Memory B cell (primary cell): ENCODE measurements at places on chromosomes 5 and 9.

GRCh38 chr9:21965401-21965951 lies 28.7 kb downstream of the CDKN2A start:
- peak overlapping the region; percentile 75 for H3K4me3 ChIP-seq
- H3K27ac ChIP-seq, result peak overlapping the region; percentile 53
- H3K36me3 ChIP-seq, result peaks cover 8% of the 10 kb centered on the region

- no peaks in the 10 kb centered on the region for H3K36me3 ChIP-seq
- H3K27me3 ChIP-seq, result peaks cover 3% of the 10 kb centered on the region
- H3K4me1 ChIP-seq, result no peaks in the 10 kb centered on the region
These were observed 149.3 kb downstream of the MELK start for GRCh38 chr9:36721846-36722588.

DNA sequence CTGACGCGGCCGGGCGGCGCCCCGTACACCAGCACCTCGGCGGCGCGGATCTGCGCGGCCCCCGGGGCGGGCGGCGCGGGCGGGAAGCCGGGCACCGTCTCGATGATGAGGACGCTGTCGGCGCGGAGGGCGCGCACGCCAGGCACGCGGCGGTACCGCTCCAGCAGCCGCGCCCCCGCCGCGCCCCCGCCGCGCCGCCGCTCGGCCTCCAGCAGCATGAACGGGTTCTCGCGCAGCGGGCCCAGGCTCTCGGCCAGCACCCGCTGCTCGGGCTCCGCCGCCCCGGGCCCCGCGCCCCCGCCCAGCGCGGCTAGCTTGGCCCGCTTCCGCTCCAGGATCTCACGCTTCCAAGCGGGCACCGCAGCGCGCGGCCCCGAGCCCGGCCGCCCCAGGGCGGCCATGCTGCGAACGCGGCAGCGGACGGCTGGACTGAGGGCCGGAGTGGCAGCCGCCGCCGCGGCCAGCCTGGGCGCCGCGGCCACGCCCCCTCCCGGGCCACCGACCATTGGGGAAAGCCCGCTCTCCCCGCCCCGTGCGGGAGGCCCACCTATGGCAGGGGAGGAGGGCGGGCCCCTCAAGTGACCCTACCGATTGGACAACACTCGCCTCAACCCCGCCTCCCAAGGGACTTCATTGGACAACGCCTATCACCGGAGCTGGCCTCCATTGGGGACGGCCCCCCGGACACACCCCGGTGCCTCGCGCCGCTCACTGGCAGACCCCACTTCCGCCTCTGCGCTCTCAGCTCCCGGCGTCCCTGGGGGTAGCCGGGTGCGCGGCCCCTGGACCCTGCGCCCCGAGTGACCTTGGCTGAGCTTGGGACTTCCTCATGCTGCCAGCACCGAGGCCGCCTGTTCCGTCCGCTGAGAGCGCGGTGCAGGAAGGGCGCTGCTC lies at the start of gene TPRN:
TSS of gene TPRN (minus strand) at position 431 of the 894 bp plus-strand sequence. CDS start at position 401, 30 bp downstream.
- peak within 1 kb of the TSS; percentile 81 for H3K27ac ChIP-seq
- H3K4me3 ChIP-seq, result peak within 1 kb of the TSS; percentile 83
- no peaks in the 10 kb centered on the region for H3K27me3 ChIP-seq
- H3K36me3 ChIP-seq, result no peaks in the 10 kb centered on the region
- H3K4me1 ChIP-seq, result peaks cover 21% of the 10 kb centered on the region
- DNase-seq, result peak; percentile 98

- H3K36me3 ChIP-seq, result peaks cover 2% of the 10 kb centered on the region
- no peak for DNase-seq
- H3K27ac ChIP-seq, result no peak overlapping the region
These were observed 14.5 kb downstream of the SLC6A18 start for GRCh38 chr5:1239505-1240251.

- H3K36me3 ChIP-seq, result peaks cover 1% of the 10 kb centered on the region
- H3K27me3 ChIP-seq, result no peaks in the 10 kb centered on the region
- H3K4me1 ChIP-seq, result peaks cover 43% of the 10 kb centered on the region
- no peak for DNase-seq
- H3K27ac ChIP-seq, result peak overlapping the region; percentile 89
These were observed 55.1 kb downstream of the WHRN start for GRCh38 chr9:114450181-114450580.

DNA sequence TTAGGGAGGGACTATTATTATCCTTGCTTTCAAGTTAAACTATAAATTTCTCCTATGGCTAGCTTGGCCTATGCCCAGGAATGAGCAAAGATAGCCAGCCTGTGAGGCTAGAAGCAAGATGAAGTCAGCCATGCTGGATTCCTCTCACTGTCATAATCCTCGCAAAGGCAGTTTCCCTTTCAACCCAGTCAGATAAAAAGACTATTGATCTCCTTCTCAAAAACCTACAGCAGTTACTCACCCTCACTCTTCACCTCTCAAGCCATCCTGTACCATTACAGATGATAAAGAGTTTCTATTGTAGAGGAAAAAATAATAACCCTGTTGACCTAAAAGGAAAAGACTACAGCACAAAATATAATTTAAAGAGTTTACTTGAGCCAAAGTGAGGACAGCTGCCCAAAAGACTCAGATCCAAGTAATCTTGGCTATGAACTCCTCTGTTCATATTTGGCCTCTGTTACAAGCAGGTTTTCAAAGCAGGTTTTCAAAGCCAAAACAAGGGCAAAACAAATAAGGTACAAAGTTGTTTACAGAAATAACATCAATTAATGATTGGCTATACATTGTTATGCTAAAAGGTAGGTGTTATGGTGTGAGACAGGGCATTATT lies 41.7 kb downstream of the KCNV2 start:
- DNase-seq, result no peak
- H3K27ac ChIP-seq, result no peak overlapping the region
- H3K36me3 ChIP-seq, result peaks cover 28% of the 10 kb centered on the region
- H3K4me1 ChIP-seq, result peaks cover 2% of the 10 kb centered on the region
- no peaks in the 10 kb centered on the region for H3K27me3 ChIP-seq

DNA sequence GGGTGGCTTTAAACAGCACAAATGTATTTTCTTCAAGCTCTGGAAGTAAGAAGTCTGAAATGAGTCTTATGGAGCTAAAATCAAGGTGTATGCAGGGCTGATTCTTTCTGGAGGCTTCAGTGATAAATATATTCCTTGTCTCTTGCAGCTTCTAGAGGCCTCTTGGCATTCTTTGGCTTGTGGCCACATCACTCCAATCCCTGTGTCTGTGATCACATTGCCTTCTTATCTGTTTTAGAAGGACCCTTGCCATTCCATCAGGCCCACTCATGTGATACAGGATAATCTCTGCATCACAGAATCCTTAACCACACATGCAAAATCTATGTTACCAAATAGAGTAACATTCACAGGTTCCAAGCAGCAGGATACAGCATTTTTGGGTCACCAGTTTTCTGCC lies 917.8 kb upstream of the C9orf72 start:
- H3K27ac ChIP-seq, result no peak overlapping the region
- H3K4me3 ChIP-seq, result no peak overlapping the region

GRCh38 chr5:55903121-55903701 lies 52.1 kb downstream of the IL31RA start:
- peaks cover 3% of the 10 kb centered on the region for H3K27me3 ChIP-seq
- H3K36me3 ChIP-seq, result no peaks in the 10 kb centered on the region
- peak overlapping the region; percentile 86 for H3K27ac ChIP-seq
- peak; percentile 50 for DNase-seq
- H3K4me1 ChIP-seq, result peaks cover 10% of the 10 kb centered on the region
- H3K4me3 ChIP-seq, result peak overlapping the region; percentile 60

DNA sequence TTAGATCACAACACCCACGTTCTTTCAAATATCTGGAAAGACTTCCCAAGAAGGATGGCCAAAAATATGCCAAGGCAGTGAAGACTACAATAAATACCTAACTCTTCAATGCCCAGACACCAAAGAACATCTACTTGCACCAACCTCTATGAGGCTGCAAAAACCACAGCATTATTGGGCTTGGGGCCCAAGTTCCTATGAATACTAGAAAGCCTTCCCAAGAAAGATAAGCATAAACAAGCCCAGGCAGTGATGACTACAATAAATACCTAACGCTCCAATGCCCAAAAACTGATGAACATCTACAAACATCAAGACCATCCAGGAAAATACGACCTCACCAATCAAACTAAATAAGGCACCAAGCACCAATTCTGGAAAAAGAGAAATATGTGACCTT lies 41.3 kb downstream of the AP3B1 start:
- H3K36me3 ChIP-seq, result peaks cover 33% of the 10 kb centered on the region
- H3K27me3 ChIP-seq, result no peaks in the 10 kb centered on the region
- H3K4me1 ChIP-seq, result peaks cover 12% of the 10 kb centered on the region
- H3K4me3 ChIP-seq, result no peak overlapping the region

GRCh38 chr5:111513131-111513520 lies 791 bp upstream of the STARD4 start:
- H3K27ac ChIP-seq, result peak overlapping the region; percentile 94
- H3K4me1 ChIP-seq, result peaks cover 16% of the 10 kb centered on the region
- no peaks in the 10 kb centered on the region for H3K27me3 ChIP-seq
- peak overlapping the region; percentile 100 for H3K4me3 ChIP-seq
- DNase-seq, result no peak

- no peak overlapping the region for H3K27ac ChIP-seq
- no peaks in the 10 kb centered on the region for H3K27me3 ChIP-seq
- H3K4me1 ChIP-seq, result peaks cover 16% of the 10 kb centered on the region
- H3K36me3 ChIP-seq, result peaks cover 7% of the 10 kb centered on the region
These were observed 10.3 kb upstream of the NOTCH1 start for GRCh38 chr9:136556166-136556565.

GRCh38 chr9:125690679-125691078 lies 16.3 kb downstream of the MAPKAP1 start:
- peaks cover 19% of the 10 kb centered on the region for H3K4me1 ChIP-seq
- peaks cover 13% of the 10 kb centered on the region for H3K36me3 ChIP-seq
- H3K27me3 ChIP-seq, result no peaks in the 10 kb centered on the region
- DNase-seq, result no peak
- H3K27ac ChIP-seq, result peak overlapping the region; percentile 24

GRCh38 chr5:176716320-176716719 lies 69.0 kb downstream of the TSPAN17 start:
- H3K27me3 ChIP-seq, result peaks cover 30% of the 10 kb centered on the region
- no peak overlapping the region for H3K4me3 ChIP-seq
- peaks cover 4% of the 10 kb centered on the region for H3K36me3 ChIP-seq
- no peak for DNase-seq
- H3K4me1 ChIP-seq, result no peaks in the 10 kb centered on the region

DNA sequence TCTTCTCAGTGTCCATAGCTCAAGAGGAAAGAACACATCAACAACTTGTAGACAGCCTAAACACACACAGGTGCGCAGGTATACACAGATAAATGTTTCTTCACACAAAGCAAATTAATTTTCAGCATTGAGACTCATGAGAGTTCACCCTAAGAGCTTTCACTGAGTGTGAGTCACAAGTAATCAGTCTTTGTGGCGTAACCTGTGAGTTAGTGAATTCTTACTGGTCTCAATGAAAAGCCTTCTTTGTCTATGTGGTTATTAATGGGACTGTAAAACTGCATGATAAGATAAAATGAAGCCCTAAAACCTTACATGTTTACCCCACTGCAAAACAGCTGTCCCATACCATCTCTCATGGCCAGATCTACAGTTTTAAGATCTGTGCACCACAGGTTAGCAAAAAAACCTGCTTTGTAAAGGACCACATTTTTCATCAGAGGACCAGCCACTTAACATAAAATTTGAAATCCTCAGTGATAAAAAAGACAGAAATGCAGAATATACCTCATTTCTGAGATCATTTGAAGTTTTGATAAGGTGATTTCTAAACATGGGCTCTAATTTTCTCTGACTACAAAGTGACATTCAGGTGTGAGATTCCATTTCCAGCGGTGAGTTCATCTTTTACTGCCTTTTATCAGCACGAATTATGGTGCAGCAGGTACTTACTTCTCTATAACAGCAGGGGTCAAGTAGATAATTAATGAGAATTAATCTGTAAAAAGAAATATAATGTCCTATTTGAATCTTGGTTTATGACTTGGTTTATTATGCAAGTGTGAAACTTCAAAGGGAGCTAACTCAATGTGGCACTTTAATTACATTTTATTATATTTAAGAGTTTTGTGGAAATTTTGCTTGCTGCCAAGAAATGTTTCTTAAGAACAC lies 335.7 kb upstream of the PIK3R1 start:
- DNase-seq, result no peak
- H3K4me3 ChIP-seq, result no peak overlapping the region
- H3K27me3 ChIP-seq, result peaks cover 9% of the 10 kb centered on the region
- H3K4me1 ChIP-seq, result peaks cover 2% of the 10 kb centered on the region
- H3K27ac ChIP-seq, result no peak overlapping the region
- H3K36me3 ChIP-seq, result peaks cover 1% of the 10 kb centered on the region

GRCh38 chr9:131068076-131068816 lies 28.1 kb upstream of the AIF1L start:
- H3K27me3 ChIP-seq, result peaks cover 12% of the 10 kb centered on the region
- H3K27ac ChIP-seq, result no peak overlapping the region
- no peaks in the 10 kb centered on the region for H3K36me3 ChIP-seq
- no peak overlapping the region for H3K4me3 ChIP-seq
- no peak for DNase-seq
- H3K4me1 ChIP-seq, result no peaks in the 10 kb centered on the region

DNA sequence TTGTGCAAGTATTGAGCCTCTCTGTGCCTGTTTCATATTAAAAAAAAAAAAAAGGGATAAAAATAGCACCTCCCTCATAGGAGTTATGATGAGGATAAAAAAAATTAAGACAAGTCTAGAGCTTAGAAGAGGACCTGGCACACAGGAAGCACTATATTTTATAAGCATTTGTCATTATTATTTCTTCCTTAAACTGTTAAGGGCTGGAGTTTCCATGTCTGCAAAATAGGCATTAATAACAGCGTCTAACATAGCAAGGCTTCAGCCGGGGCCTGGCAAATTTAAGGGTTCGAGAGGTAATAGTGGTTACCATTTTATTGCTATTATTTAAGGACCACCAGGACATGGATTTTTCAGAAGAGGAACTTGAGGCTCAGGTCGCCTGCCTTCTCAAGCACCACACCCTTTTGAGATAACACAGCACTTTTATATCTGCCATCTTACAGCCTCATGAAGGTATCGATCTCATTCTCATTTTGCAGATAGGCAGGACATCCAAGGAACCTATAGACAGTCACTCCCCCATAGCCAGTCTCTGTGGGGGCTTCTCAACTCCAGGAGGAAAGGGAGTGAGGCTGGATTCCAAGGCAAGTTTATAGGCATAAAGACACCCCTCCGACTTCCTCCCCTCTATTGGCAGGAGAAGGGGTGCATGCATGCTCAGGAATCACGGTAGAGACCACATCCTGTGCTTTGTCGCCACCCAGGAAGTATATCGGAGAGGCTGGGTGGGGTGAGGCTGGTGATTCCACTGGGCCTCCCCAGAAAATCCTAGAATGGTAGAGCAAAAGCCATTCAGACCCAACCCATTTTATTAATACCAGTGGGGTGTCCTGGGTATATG lies 2.4 kb downstream of the ANXA6 start:
- H3K4me1 ChIP-seq, result peaks cover 68% of the 10 kb centered on the region
- peak overlapping the region; percentile 96 for H3K4me3 ChIP-seq
- H3K36me3 ChIP-seq, result peaks cover 5% of the 10 kb centered on the region

DNA sequence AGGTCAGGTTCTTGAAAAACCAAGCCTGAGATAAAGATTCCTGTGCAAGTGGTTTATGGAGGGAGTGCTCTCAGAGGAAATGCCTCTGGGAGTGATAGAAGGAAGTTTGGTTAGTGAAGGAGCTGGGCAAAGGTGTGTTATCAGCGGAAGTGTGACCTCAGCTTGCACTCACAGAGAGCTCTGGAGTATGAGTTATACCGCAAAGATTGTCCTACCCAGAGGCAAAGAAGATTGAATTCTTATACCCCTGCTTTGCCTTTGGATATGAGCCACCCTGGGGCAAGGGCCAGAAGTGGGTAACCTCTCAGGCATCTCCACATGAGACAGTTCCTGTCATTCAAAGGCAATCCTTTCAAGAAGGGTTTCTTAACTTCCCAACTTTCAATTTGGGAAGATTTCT lies 145.6 kb downstream of the MUSK start:
- no peak overlapping the region for H3K4me3 ChIP-seq
- no peaks in the 10 kb centered on the region for H3K36me3 ChIP-seq
- H3K27ac ChIP-seq, result no peak overlapping the region
- no peak for DNase-seq
